Stimulated activated CD4-positive, alpha-beta T cell treated with anti-CD3 and anti-CD28 coated beads, Interleukin-1b, Interleukin-23, amount 100 ng/mL, for 24 hours (primary cell): ENCODE measurements at places on chromosomes 1 and 21.

GRCh38 chr1:244730153-244730933 is 77.4 kb downstream of the DESI2 start:
- no peak for DNase-seq

- no peak for DNase-seq
These were observed 40.9 kb downstream of the ALPL start for GRCh38 chr1:21550097-21550496.

DNA sequence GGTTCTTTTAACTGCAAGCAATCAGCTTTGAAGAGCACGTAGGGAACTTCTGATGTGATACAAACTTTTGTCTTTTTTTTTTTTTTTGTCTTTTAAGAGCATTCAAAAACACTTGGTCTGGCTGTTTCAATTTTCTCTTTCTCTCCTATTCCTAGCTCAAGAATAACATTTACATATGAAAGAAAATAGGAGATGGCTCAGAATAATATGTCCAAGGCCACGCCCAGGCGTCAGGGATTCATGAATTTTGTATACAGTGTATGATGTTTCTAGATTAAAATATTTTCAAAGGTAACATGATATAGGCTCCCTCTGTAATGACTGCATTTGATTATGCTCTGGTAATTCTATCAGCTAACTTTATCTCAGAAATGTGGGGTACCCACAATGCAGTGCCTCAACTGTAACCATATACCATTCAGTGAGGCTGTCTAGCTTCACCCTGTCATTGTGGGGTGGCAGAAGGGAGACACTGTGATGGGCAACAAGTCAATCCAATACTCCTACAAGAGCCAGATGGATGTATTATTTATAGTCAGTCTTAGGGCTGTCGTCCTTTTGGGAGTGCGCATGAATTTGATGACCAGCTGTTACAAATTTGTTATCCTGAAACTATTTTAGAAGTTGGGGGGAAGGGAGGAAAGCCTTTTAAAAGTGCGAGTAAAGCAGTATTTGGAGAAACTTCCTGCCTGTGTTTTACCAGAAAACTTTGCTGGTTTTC is 1.5 kb upstream of the AKNAD1 start:
- DNase-seq, result no peak

- no peak for DNase-seq
These were observed 23.7 kb downstream of the ATP1A1 start for GRCh38 chr1:116396769-116397168.

DNA sequence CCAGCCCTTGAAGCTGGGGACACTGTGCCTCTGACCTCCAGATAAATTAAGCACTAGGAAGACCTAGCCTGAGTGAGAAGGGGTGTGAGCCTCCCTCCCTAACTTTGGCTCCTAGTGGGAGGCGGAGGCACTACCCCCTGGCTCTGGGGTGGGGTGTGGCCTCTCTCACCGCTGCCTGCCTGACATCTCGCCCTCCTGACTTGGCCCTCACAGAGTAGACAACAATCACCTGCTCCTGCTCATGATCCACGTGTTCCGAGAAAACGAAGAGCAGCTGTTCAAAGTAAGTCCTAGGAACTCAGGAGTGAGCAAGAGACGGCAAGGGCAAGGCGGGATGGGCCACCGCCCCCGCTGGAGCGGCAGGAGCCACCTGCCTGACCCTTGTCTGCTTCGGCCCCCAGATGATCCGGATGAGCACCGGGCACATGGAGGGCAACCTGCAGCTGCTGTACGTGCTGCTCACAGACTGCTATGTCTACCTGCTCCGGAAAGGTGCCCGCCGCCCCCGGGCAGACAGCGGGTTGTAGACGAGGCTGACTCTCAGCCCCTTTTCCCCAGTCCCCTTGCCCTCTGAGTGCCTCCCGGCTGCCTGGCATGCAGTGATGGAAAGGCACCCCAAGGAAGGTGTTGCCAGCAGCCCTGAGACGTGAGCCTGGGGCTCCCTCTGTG is 8.1 kb upstream of the SLC25A34 start:
- DNase-seq, result no peak

DNA sequence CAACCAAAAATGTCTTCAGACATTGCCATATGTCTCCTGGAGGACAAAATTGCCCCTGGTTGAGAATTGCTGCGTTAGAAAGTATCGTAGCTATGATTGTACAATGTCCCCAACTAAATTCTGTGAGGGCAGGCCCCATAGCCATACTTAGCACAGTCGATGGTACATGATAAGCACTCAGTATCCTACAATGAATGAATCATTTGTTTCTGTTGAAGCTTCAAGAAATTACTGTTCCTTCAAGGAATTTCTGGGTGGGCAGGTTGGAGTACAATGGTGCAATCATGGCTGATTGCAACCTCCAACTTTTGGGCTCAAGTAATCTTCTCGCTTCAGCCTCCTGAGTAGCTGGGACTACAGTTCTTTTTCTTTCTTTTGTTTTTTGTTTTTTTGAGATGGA is 4.7 kb downstream of the CAP1 start:
- no peak for DNase-seq

- DNase-seq, result no peak
These were observed 56.2 kb downstream of the LACTBL1 start for GRCh38 chr1:22916471-22916820.

DNA sequence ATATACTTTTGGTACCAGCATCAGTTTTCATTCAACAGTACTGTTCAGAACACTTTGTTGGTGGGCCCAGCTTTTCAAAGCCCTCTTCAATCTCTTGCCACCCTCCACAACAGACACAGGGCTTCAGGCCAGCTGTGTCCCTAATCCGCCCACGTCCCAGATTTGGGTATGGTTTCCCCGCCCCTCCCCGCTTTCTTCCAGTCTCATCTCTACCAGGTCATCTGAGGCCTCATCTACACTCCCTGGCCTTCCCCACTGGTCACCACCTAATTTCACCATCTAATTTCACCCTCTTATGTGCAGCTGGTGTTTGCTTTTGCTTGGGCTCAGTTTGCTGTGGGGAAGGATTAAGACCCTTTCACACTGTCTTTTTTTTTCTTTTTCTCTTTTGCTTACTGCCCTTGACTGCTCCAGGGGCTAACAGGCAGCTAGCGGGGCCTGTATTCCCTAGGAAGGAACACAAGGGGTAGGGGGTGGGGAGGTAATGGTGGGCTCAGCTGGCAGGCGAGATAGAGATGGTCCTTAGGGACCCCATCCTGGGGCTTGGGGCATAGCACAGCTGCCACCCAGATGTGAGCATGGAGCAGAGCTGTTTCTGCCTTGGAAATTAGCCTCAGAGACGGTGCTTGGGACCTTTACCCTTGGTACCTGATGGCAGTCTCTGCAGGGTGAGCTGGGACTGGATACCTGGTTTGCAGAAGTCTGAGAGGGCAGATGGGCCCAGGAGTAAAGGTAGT is 3.8 kb upstream of the EPB41 start:
- DNase-seq, result no peak

DNA sequence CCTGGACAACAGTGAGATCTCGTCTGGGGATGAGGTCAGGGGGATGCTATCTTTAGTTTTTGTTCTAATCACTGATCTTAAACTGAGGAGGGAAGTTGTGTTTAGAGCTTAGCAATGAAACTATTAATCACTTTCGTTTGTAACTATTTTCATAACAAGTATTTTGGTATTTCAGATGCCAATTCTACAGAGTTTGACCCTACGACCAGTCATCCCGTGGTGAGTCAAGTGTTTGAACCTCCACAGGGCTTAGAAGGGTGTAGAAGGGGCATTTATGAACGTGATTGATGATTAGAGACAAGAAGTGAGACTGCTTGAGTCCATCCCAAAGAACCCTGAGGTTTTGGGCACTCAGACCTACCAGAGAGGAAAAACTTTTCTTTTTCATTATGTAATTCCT is 15.6 kb downstream of the SLFNL1 start:
- no peak for DNase-seq

- no peak for DNase-seq
These were observed 2.4 kb downstream of the IGSF21 start for GRCh38 chr1:18109756-18110597.

- DNase-seq, result no peak
These were observed 6.3 kb upstream of the PLD5 start for GRCh38 chr1:242530761-242531160.

GRCh38 chr21:25682382-25682781 is 43.3 kb downstream of the JAM2 start:
- no peak for DNase-seq

- no peak for DNase-seq
These were observed 2.6 kb downstream of the TXLNA start for GRCh38 chr1:32182060-32182459.

DNA sequence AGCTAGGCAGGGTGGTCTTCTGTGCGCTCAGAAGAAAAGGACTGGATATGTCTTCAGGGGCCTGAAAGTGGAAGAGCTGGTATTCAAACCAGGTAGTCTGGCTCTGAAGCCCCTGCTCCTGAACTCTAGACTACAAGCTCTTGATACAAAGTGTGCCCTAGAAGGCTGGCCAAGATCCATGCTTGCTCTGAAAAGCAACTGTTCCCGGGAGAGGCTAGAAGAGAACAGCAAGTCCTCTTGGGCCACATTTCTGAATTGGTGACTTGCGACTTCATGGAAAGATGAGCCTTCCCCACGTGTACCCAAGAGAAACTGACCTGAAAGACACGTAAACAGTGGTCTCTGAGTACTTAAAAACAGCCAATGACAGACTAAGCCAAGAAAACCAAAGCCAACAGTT is 123.3 kb upstream of the GRIK3 start:
- DNase-seq, result no peak
